ENCODE measurements at places on chromosomes 12 and 14.
A peak's percentile ranks its signal among the peaks of the same experiment; 100 is the strongest.

GRCh38 chr14:51464411-51464810, 187.3 kb upstream of the FRMD6 start:
- DNase-seq, result no peak

DNA sequence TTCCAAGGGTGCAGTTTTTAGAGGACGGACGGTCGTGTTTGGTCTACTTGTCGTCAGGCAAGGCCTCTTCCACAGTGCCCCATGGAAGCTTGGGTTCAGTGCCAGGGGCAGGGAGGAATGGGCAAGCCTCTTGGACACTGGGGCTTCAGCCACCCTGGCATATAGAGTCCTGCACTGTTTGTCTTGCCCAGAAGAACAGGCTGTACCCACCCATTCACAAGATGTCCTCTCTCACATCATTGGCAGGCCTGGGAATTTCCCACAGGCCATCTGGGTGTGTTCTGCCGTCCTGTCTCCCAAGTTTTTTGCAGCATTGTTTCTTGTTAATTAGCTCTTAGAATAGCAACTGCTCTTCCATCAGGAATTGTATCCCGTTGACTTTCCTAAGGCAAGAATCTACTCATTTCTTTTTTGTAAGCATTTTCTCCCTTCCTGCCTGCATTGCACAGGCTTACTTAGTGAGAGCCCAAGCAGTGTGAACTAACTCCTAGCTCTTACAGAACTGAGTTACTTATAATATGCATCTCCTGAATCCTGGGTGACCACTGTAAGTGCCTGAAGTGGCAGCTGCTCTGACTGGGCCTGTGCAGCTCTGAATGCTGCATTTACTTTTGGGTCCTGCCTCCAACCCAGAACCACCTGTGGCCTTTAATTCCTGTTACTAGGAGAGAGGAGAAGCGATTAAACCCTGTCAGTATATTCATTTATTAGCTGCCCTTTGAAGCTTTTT, 149.4 kb upstream of the HIF1A start:
- DNase-seq, result no peak

DNA sequence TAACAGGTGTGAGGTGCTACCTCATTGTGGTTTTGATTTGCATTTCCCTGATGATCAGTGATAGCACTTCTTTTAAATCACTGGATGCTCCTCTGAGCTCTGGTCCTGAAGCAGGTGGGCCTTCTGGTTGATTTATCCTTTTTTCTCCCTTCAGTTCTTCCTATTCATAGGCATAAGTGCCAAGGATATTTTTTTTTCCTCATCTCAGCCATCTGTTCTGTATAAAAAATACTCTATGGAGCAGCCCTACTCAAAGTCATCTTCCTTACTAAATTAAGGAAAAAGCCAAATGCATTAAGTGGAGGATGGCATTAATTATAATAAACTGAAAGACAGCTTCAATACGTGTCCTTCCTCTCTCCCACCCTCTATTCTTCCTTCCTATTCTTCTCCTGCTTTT, 18.4 kb downstream of the SPIC start:
- no peak for DNase-seq

DNA sequence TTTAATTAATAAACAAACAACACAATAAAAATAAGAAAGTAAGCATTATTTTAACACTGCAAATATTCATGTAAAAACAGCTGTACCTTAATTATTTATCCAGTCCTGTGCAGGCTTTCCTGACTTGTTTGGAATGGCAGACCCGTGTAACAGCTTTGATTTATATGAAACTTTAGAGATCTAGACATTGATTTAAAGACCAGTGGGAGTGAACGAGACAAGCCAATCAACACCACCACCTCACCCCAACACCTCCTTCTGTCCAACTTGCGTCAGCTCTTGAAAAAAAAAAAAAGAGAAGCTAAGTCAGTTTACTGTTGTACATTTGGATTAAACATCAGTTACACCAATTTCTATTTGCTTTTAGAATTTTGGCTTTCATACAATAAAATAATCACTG, 22.3 kb downstream of the SLC38A4 start:
- DNase-seq, result no peak

DNA sequence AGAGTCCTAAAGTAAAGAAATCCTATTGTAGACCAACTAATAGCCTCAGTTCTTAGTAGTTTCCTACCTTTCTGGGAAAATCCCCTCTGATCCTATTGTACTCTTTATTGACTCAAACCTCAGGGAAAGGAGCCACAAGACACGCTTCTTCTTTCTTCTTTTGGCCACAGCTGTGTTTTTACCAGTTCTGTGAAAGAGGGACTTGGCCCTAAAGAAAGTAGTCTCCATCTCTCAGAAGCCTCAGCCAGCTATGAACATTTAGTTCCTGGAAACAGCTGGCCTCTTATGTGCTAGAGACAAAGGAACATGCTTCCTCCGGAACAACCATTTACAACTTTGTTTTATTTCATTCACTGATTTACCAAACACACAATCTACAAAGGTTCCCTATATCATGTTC, 66.1 kb upstream of the ARID2 start:
- no peak for DNase-seq

GRCh38 chr12:111158992-111159391, 209.9 kb downstream of the PHETA1 start:
- DNase-seq, result no peak

- DNase-seq, result no peak
These were observed 35.3 kb upstream of the ANKRD9 start for GRCh38 chr14:102544747-102545460.

- no peak for DNase-seq
These were observed 537 bp downstream of the NFE2 start for GRCh38 chr12:54300225-54300731.

DNA sequence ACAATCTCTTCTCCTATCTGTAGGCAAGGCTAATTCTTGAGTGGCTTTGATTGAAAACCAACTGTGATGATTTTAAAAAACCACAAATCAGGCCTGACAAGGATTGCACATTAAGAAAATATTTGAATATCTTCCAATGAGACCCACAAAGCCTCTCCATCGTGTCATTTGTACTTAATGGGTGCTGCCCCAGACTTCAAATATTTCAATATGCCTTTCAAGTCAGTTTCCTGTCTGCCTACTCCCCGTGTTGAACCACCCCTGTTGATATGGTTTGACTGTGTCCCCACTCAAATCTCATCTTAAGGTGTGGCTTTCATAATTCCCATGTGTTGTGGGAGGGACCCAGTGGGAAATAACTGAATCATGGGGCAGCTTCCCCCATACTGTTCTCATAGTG, 159.7 kb upstream of the EGLN3 start:
- DNase-seq, result no peak

DNA sequence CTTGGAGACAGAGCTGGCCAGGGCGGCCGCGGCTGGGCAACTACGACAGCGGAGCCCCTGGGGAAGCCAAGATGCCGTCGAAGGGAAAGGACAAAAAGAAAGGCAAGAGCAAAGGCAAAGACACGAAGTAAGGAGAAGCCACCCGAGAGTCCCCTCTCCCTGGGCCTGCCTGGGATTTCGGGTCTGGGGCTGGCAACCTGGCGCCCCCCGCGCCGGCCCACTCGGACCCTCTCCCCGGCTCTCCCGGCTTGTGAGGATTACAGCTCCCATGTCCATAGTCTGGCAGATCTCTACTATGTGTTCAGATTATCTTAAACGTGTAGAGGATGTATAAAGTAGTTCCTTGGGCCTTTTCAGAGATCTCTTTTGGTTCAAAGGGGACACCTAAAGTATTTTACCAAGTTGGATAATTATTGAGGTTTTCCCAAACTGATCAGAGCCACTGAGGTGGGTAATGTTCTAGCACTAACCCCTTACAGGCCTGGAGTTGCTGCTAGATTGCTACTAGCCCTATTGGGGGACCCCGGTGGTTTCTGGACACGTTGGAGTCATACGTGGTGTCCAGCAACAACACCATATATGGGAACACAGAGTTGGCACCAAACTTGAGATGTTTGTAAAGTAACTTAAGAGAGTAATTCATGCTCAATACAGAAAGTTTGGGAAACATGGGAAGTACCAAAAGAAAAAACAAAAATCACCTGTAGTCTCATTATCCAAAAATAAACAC, 424 bp downstream of the BBOF1 start:
- DNase-seq, result peak; percentile 12

DNA sequence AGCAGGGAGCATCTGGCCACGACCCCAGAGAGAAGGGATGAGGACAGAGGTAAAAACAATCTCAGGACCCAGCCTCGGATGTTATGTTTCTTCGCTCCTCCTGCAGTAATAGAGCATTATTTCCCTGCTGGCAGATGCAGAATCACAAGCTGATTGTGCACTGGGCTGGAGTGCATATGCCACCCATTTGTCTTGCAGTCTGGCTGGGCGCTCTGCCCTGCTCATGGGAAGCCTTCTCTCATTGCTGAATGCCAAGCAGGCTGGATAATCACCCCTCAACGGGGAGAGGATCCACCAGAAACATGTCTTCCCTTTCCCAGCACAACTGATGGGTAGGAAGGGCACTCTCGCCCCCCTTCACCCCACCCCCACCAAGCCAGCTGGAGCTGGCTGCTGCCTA, 8.5 kb upstream of the VASH1 start:
- no peak for DNase-seq

GRCh38 chr12:105502426-105502930, 172.0 kb downstream of the C12orf75 start:
- no peak for DNase-seq

- DNase-seq, result no peak
These were observed 138.0 kb downstream of the ASCL4 start for GRCh38 chr12:107912421-107913004.

GRCh38 chr14:106207316-106207715, 680.9 kb downstream of the TMEM121 start:
- DNase-seq, result no peak

DNA sequence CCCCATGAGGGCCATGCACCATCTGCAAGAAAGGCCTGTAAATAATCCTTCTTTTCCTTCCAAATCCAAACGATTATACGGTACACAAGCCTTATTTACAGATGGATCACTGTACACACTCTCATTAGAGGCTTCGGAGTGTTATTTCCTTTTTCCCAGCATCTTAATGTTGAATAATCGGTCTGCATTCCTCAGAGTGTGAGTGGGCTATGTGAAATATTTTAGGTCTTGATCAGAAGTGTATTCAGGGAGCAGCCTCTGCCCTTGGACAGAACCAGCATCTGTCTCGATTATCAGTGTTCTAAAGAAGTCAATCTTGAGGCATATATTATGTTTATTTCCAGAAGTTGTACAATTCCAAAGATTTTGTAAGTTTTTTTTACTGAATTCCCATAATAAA, 340.6 kb downstream of the SEC23A start:
- DNase-seq, result no peak

DNA sequence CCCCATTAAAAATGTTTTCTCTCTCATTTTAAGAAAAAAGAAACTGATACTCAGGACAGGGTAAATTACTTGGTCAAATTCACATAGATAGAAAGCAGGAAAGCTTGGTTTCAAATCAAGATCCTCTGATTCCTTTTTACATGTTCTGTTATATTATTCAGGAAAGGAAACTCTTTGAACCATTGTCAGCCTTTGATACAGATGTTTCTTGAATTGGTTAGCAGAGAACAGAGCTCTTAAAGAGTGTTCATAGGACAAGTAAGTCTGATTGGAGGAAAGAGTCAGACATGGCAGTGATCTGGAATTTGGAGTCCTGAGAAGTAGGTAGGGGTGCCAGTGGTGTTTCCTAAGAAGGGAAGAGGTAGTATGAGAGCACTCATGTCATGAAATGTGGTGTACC, 165.2 kb upstream of the BCL2L14 start:
- no peak for DNase-seq

DNA sequence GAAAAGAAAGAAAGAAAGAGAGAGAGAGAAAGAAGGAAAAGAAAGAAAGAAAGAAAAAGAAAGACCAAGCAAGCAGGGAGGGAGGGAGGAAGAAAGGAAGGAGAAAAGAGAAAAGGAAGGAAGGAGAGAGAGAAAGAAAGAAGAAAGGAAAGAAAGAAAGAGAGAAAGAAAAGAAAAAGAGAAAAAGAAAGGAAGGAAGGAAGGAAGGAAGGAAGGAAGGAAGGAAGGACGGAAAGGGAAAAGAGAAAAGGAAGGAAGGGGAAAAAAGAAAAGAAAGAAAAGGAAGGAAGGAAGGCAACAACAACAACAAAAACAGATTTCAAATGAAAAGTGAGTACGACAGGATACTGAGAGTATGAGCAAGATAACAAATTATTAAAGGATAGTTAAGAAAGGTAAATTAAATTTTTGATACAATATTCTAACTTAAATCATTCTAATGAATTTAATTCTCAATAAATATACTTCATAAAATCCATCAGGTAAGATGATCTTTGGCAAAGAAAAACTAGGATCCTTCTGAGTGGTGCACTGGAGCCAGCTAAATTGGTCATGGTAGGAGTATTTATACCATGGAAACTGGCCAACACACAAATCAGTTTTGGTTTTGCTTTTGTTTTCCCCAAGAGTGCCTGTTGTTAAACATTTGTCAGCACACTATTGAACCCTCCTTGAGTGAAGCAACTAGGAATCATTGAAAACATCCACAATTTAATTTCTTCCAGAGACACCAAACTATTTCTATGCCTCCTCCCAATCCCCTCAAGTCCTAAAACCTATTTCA, 56.1 kb upstream of the DYRK2 start:
- peak; percentile 7 for DNase-seq

DNA sequence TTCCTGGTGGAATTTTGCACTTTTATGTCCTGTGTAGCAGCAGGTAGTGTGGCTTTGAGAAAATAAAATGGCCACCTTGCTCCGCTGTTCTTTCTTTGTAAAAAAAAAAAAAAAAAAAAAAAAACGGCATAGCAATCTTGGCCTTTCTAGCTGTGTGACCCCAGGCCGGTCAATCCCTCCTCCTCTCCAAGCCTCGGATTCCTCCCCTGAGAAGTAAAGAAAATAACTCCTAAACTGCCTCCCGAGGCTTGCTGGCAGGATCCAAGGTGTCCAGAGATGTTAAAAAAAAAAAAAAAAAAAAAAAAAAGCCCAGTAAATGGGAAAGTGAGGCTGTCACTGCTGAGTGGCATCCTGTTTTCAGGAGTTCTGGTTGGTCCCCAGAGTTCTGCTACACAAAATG, 23.9 kb upstream of the MAP1LC3B2 start:
- no peak for DNase-seq

Measured in AG04449 (cell line).